Epithelial cell of esophagus (primary cell): ENCODE measurements at places on chromosomes 4 and X.

- no peak for DNase-seq
Observed at GRCh38 chr4:144090744-144091143, 49.8 kb downstream of the GYPA start.

- no peak for DNase-seq
Observed at GRCh38 chr4:155684892-155685541, 18.4 kb downstream of the GUCY1A1 start.

GRCh38 chr4:7052923-7053715 is 9.9 kb downstream of the TADA2B start:
- DNase-seq, result no peak

DNA sequence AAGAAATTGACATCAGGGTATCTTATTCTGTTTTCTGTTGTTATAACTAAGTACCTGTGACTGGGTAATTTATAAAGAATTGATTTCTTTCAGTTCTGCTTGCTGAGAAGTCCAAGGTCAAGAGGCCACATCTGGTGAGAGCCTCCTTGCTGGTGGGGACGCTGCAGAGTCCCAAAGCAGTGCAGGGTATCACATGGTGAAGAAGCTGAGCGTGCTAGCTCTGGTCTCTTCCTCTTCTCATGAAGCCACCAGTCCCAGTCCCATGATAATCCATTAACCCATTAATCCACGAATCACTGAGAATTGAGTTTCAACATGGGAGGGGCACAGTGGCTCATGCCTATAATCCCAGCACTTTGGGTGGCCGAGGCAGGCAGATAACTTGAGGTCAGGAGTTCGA is 18.0 kb downstream of the RBMX start:
- DNase-seq, result no peak

DNA sequence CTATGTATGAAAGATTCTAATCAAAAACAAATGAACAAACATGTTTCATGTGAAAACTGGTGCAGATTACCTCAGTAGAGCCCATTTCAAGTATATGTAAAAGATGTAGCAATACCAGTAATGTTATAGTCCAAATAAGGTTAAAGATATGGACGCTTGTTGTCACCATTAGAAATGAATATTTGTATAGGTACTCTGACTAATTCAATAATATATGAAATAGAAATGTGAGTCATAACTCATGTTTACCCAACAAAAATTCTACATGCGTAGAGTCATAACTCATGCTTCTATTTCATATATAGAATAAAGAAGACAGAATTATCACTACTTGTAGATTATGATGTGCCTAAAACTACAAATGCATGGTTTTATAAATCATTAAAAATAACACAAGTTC is 739.1 kb upstream of the DIAPH2 start:
- DNase-seq, result peak; percentile 66

DNA sequence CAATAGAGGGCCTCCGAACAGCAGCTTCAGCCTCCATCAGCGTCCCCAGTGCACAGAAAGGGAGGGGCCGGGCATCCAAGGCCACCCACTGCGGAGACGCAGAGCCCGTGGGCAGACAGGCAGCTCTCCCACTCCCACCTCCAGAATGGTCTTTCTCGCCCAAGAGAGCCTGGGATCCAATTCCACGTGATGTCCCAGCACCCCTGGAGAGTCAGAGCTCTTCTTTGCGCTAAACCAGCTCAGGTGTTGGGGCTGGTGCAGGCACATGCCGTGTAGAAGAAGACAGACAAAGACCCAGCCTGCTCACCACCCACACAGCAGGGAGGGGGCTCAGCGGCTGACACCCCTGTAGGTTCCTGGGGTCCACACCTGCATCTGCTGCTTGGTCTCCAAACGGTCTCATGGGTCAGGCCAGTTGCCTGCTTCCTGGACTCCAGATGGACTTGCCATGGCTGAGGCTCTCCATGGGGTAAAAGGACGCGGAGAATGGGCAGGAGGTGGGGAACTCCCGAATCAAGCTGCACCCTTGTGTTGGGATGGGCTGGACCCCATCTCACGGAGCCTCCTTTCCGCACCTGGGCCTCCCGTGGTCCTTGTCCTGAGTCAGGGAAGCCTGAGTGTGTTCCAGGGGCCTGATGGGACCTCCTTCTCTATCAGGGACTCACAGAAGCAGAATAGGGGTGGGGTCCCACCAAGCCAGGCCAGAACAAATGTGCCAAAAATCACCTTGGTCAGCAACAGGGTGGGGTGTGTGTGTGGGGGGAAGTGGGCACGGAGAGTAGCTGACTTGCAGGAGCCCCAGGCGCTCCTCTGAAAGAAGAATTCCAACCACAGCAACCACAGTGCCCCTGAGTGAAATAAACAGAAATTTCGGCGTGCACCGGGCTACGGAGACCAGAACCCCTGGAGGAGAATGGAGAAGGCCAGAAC is 11.6 kb upstream of the ASMTL start:
- DNase-seq, result no peak

GRCh38 chr4:89879215-89879614 is 15.4 kb upstream of the MMRN1 start:
- DNase-seq, result no peak
